ENCODE measurements at places on chromosomes 3 and 15. TPM values are rescaled to one million over a fixed set of nuclear protein-coding genes. Genes with fewer than 3 reads are reported as not detected.

AGBL1 gene
- total RNA-seq, result not detected

THUMPD3 gene
- 17.5 TPM for total RNA-seq

MORC1 gene
- not detected for total RNA-seq

PLSCR5 gene
- not detected for total RNA-seq

SLITRK3 gene
- total RNA-seq, result not detected

DPPA2 gene
- not detected for total RNA-seq

RASGRP1 gene
- 1.0 TPM for total RNA-seq

MUC20 gene
- total RNA-seq, result 0.38 TPM

SCAANT1 gene
- not detected for total RNA-seq

WDR93 gene
- 0.25 TPM for total RNA-seq

MESP1 gene
- total RNA-seq, result 1.8 TPM

CKMT1B gene
- total RNA-seq, result 0.89 TPM

ZMYND10 gene
- 3.9 TPM for total RNA-seq

DAZL gene
- not detected for total RNA-seq

CADM2 gene
- total RNA-seq, result not detected

POPDC2 gene
- total RNA-seq, result under 0.01 TPM

CTXND1 gene
- total RNA-seq, result not detected

DNAH1 gene
- total RNA-seq, result 0.16 TPM

GOLGA6L4 gene
- 0.49 TPM for total RNA-seq

ATP8B4 gene
- not detected for total RNA-seq

STRA6 gene
- 2.0 TPM for total RNA-seq

UROC1 gene
- not detected for total RNA-seq

TMIE gene
- not detected for total RNA-seq

SEMA3G gene
- not detected for total RNA-seq

ADPGK gene
- total RNA-seq, result 40.9 TPM

RPP25 gene
- total RNA-seq, result 8.7 TPM

TGM4 gene
- total RNA-seq, result 0.65 TPM

PLA2G4F gene
- not detected for total RNA-seq

ZIC4 gene
- total RNA-seq, result not detected

TNNC1 gene
- total RNA-seq, result 0.49 TPM

GPR149 gene
- total RNA-seq, result not detected

All from mesangial cell (primary cell).